ENCODE measurements at places on chromosomes 1 and 21. TPM values are rescaled to one million over a fixed set of nuclear protein-coding genes. Genes with fewer than 3 reads are reported as not detected.
A peak's percentile ranks its signal among the peaks of the same experiment; 100 is the strongest.

Gene RPE65
- not detected for total RNA-seq

Gene PRKAA2
- 2.8 TPM for total RNA-seq

Gene AUNIP
- 0.77 TPM for total RNA-seq

GRCh38 chr1:202704601-202705000 lies 5.7 kb downstream of the SYT2 start:
- peak; percentile 37 for DNase-seq

GRCh38 chr1:216057947-216058346 lies 365.3 kb downstream of the USH2A start:
- no peak for DNase-seq

All from spleen (tissue), 13 donors.